Fibroblast of gingiva (primary cell): ENCODE measurements at places on chromosomes 4 and X.
A peak's percentile ranks its signal among the peaks of the same experiment; 100 is the strongest.

- no peak for DNase-seq
Observed at GRCh38 chr4:2049811-2050210, 9.3 kb upstream of the NAT8L start.

DNA sequence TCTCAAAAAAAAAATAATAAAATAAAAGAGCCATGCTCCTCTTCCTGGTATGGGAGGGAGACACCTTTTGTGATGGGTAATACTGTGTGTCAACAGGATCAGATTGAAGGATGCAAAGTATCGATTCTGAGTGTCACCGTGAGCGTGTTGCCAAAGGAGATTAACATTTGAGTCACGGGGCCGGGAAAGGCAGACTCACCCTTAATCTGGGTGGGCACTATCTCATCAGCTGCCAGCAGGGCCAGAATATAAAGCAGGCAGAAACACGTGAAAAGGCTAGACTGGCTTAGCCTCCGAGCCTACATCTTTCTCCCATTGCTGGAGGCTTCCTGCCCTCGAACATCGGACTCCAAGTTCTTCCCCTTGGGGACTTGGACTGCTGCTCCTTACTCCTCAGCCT lies 95.4 kb downstream of the SHOX start:
- no peak for DNase-seq

GRCh38 chrX:104254442-104255115 lies at the start of gene ESX1:
Gene ESX1 (minus strand): TSS chrX:104254933. CDS start chrX:104254849, 84 bp downstream.
- DNase-seq, result no peak

GRCh38 chrX:3950373-3950772 lies 236.9 kb upstream of the PRKX start:
- DNase-seq, result no peak

DNA sequence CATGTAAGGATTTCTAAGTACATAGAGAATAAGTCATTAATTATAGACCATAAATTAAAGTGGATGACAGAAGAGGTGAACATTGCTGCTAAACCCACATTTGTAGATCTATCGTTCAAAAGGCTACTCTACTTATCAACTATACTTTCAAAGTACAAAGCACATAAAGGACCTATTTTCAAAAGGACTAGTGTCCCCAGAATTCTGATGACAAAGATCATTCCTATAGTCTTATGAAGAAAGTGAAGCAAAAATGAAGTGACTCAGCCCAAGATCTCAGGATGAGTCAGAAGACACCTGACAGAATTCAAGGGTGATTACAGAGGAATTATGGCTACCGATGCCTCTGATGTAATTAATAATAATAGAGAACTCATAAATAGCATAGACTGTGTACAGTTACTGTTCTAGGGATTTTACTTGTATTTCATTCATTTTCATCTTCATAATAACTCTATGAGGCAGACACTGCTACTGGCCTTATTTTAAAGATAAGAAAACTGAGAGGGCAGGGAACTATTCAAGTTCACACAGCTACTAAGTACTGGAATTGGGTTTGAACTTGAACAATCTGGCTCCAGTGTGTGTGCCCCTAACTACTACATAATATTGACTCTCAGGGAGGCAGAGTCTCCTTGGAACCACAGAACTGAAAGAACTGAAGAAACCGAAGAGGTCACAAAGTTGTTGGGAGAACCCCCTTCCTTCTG lies 17.1 kb downstream of the USP46 start:
- no peak for DNase-seq

GRCh38 chr4:173130687-173131086 lies 37.9 kb upstream of the GALNT7 start:
- no peak for DNase-seq

DNA sequence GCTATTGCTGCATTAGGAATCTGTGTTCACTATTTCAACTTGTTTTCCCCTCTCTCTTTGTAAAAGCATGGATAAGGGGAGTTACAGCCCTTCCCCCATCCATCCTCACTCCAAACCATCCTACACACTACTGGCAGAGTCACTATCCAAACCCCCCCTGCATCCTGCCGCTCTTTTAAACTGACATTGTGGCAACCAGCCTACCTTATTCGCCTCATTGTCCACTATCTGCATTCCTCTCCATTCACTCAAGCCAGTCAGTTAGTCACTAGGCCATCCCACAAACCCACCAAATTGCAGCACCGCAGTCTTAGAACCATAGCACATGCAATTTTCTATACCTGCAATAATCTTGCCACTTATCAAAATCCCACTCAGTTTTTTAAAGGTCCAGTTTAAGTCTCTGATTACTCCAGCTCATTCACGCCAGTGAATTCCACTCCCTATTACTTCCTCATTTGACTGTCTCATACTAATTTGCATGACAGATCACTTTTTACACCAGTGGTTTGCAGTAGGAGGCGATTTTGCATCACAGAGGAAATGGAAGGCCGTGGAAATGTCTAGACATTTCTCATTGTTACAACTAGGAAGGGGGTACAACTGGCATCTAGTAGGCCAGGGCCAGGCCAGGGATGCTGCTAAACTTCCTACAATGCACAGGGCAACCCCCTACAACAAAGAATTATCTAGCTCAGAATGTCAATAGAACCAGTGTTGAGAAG lies 181.8 kb downstream of the HS6ST2 start:
- DNase-seq, result no peak

GRCh38 chr4:181308476-181309312 lies 934.5 kb upstream of the TENM3 start:
- DNase-seq, result no peak

GRCh38 chrX:123217077-123217476 lies 33.0 kb downstream of the GRIA3 start:
- peak; percentile 52 for DNase-seq

GRCh38 chrX:104117759-104118158 lies 5.4 kb downstream of the ZCCHC18 start:
- no peak for DNase-seq

GRCh38 chr4:40838742-40839141 lies 89.0 kb downstream of the NSUN7 start:
- no peak for DNase-seq

DNA sequence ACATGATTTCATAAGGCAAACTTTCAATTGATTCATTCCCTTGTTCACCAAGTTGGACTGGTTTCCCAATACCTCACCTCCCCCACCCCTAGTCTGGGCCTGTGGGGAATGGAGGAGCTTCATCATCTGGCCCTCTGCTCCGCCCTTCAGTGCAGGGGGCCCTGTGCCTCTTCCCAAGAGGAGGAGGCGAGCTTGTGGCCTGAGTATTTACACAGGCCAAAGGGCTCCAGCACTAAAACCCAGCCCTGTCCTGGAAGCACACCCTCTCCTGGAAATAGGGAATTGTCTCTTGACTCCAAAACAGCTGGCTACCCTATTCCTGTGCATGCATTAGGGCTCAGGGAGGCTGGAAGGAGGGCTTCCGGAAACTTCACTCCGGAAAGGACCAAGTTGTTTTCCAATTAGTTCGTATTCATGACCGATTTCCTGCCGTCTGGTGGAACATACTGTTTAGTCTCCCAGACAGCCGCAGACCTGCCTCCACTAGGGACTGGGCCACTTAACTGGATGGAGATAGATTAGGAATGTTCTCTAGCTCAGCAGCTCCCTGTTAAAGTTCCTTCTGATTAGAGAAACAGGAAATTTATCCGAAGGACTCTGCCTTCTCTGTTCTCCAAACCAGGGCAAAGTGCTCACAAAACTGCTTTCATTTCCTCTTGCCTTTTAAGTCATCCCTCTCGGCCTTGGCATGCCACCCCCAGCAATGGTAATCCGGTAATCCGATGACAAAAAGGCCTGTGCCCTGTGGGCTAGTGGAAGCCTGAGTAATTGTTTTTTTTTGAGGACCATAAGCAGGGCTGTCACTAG lies 5.8 kb downstream of the SRPX2 start:
- DNase-seq, result peak; percentile 96

- no peak for DNase-seq
Observed at GRCh38 chr4:5813882-5814255, 79.0 kb downstream of the CRMP1 start.

DNA sequence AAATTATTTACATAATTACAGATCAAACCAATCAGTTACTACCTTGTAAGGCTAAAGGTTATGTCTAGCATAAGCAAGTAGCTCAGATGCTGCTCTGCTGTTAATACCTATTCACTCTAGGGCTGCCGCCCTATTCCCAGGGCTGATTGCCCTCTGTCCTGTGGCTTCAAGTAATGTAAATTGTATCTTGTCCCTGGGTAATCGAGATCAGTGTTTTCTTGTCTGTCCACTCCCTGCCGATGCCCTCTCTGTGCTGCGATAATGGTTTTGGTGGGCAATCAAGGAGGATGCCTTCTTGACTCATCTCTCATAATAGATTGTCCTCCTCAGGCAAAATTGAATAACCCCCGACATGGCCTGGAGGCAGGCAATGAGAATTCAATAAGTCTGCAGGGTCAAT lies 641.0 kb upstream of the PITX2 start:
- no peak for DNase-seq

GRCh38 chr4:151876381-151876988 lies 115.7 kb upstream of the GATB start:
- no peak for DNase-seq

- DNase-seq, result peak; percentile 98
Observed at GRCh38 chr4:74133786-74134499, 24.0 kb upstream of the MTHFD2L start.

DNA sequence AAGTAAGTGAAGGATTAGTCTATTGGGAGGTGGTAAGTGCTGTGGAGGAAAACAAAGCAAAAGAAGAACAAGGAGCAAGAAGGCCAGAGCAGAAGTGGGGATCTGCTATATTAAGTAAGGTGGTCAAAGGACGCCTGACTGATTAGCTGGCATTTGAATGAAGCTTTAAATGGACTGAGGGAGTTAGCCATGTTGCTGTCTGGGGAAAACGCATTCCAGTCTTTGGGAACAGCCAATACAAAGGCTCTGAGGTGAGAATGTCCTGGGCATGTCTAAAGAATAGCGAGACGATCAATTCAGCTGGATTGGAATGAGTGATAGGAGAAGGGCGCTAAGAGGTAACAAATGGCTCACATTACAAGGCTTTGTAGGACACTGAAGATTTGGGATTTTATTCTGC lies 48.5 kb upstream of the ATOH1 start:
- DNase-seq, result no peak

GRCh38 chr4:10124167-10124930 lies 7.8 kb upstream of the WDR1 start:
- DNase-seq, result no peak

GRCh38 chr4:78953769-78954666 lies 14.8 kb upstream of the PAQR3 start:
- no peak for DNase-seq

DNA sequence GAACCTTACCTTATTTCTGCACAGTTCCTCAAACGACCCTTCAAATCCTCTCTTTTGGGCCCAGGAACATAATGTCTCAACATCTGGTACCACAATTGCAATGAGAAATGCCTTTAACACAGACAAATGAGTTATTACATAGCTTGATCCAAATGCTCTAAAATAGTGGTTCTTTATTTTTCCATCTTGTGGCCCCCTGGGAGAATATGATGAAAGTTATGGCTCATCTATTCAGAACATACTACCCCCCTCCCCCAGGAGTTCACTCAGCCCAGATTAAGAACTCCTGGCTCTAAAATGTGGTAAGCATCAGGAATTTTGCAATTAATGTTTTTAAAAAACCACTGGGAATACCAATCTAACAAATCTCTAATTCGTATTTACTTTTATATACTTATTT lies 23.9 kb upstream of the CENPU start:
- peak; percentile 93 for DNase-seq

- no peak for DNase-seq
Observed at GRCh38 chr4:17057035-17057434, 158.6 kb upstream of the LDB2 start.

- no peak for DNase-seq
Observed at GRCh38 chr4:155428128-155428527, 51.4 kb upstream of the MAP9 start.

- DNase-seq, result no peak
Observed at GRCh38 chrX:130834149-130834548, 68.9 kb downstream of the ENOX2 start.

DNA sequence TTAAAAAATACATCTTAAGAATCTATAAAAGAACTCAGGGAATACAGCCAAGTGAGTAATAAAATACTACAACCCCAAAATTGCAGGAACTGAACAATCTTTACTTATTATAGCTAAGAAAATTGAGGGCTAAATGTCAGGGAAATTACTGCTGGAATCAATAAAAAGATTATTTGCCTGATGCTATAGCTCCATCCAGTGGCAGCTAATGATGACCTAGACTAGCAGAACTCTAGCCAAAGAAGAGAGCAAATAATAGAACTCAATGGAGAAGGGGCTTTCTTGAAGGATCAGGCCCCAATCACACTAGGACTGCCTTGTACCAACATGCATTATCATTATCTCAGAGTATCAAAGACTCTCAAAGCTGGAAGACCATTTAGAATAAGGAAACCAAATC lies 85.0 kb upstream of the FAM241A start:
- no peak for DNase-seq

GRCh38 chr4:143189528-143189927 lies 4.8 kb downstream of the USP38 start:
- no peak for DNase-seq

DNA sequence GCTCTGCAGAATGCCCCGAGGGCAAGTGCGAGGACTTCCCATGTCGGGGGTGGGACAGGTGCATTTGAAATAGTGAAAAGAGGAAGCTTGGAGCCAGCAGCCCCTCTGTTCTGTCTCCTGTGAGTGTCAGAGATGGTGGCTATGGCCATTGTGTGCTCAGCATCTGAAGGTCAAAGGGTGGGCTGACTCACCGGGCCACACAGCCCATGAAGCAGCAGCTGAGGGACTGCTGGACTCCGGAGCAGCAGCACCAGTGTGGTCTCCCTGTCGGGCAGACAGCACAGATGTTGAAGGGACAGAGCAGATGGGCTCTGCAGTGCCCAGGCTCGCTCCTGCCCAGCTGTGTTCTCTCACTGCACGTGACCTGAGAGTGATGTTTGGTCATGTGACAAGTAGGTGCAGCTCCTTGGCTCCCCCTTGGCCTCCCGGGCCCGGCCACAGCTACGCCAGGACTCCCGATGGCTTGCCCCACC lies 53.5 kb downstream of the TBC1D14 start:
- no peak for DNase-seq

DNA sequence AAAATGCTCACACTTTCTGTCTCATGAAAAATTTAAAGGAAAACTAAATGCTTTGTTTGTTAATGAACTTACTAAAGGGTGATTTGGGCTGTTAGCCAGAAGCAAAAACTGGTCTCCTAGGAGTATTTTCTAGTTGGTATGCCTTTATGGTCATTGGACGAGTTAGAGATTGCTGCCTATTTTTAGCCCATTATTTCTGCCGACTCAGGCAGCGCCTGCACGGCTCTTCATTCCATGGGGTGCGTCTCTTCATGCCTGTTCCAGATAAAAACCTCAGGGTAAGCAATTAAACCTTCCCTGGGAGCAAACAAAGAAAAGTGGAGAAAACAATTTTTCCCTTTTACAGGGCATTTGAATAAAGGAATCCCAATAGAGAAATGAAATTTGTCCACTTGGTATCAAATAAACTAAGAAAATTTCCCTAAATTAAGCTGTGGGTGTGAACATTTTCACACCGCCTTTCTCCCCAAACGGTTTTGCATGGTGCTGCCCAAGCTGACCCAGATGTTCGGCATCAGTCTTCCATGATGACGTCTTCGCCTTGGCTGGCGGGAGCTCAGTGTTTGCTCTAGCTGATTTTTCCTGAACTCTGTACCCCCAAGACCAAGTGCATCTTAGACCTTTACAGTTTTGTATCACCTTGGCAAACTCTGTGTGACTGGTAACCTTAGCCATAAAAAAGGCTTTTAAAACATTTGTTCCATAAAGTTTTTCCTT lies 61.7 kb upstream of the ADGRG2 start:
- DNase-seq, result no peak

GRCh38 chr4:34198966-34199365 lies 2045.3 kb downstream of the ARAP2 start:
- DNase-seq, result no peak

GRCh38 chr4:61805979-61806378 lies 605.9 kb downstream of the ADGRL3 start:
- DNase-seq, result no peak
